ENCODE measurements at places on chromosomes 13 and 19.

DNA sequence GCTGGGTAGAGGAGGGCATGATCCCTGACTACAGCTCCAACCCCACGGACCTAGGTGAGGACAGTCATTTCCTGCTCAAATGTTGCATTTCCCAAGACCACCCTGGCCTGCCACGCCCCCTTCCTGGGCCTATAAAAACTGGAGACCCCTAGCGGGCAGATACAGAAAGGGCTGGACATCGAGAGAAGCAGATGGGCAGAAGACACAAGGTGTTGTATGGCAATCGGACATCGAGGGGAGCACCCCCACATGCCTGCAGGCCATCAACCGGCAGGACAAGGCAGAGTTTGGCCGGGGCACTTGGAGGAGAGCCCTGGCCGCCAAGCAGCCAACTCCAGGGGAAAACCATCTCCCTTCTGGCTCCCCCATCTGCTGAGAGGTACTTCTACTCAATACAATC lies 746.4 kb downstream of the PCDH9 start:
- DNase-seq = no peak

DNA sequence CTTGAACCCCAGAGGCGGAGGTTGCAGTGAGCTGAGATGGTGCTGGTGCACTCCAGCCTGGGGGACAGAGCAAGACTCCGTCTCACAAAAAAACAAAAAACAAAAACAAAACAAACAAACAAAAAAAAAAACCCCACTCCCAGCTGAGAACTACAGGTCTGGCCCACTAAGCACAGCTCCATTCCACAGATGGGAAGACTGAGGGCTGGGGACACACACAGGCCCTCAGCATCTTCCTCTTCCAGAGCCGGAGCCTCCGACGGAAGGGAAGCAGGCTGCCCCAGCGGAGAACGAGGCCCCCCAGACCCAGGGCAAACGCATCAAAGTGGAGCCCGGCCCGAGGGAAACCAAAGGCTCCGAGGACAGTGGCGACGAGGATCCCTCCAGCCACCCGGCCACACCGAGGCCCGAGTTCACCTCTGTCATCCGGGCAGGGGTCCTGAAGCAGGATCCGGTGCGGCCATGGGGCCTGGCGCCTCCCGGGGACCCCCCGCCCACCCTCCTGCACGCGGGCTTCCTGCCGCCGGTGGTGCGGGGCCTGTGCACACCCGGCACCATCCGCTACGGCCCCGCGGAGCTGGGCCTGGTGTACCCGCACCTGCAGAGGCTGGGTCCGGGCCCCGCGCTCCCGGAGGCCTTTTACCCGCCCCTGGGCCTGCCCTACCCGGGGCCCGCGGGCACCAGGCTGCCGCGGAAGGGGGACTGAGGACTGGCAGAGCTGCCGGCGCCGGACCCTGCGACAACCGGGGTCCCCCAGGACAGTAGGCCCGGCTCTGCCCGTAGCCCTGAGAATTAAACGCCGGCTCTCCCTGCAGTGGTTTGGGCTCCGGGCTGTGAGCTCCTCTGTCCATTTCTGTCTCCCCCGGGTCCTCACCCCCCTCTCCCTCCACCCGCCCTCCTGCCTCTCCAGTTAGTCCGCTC lies 3.2 kb downstream of the TMEM160 start:
- no peak for DNase-seq

DNA sequence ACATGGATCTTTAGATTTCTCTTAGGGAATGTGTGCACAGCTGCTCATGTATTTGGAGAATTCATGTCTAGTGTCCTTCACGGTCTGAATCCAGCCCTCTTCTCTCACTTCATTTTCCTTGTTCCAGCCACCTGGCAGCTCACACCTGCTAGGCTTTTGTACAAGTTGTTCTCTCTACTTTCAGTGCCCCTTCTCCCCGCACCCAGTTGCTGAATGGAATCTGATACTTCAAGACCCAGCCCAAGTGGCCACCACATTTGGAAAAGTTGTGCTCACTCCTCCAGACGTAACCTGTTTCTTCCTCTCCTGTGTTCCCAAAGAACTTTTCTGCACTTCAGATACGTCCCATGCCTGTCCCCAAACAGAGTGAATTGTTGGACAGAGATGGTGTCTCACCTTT lies 235.6 kb downstream of the SHISA2 start:
- no peak for DNase-seq

DNA sequence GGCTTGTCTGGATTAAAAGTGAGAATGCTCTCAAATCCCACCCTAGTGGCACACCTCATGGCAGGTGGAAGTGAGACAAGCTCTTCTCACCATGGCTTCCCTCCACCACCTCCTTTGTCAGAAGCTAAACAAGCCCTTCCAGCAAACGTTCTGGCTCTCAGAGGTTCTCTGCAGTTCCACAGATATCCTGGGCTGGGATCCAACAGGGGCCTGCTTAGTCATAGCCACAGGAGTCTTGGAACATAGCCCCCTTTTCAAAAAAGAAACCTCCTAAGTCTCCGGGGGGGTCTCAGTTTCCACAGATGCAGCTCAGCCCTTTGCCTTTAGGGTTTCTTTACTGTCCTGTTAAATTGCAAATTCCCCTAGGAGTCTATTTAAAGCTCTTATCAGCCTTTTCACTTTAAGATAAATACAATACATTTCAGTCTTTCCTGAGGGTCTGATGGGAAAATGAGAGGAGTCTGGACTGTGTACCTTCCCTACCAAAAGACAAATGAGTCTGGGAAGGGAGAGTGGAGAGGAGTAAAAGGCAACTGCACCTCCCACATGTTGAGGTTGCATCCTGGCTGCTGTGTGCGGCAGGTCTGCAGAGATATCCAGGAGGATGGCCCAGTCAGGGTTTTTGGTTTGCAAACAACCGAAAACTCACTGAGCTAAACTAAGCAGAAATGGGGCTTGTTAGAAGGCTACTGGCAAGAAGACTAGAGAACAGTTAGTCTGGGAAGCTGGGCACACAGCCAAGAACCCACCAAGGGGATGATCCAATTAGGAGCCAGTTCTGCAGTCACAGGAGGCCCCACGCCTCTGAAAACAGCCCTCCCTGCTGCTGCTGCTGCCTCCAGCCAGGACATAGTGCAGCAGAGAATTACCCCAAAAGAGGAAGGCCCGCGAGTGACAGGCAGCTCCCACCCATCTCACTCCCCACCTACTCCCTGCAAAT lies 41.4 kb upstream of the SERP2 start:
- DNase-seq = no peak

GRCh38 chr13:68588623-68589022 lies 1358.5 kb upstream of the PCDH9 start:
- no peak for DNase-seq

GRCh38 chr13:105763851-105764250 lies 771.6 kb downstream of the EFNB2 start:
- DNase-seq = no peak

GRCh38 chr13:99314640-99315176 lies 7.5 kb upstream of the GPR183 start:
- DNase-seq = no peak

DNA sequence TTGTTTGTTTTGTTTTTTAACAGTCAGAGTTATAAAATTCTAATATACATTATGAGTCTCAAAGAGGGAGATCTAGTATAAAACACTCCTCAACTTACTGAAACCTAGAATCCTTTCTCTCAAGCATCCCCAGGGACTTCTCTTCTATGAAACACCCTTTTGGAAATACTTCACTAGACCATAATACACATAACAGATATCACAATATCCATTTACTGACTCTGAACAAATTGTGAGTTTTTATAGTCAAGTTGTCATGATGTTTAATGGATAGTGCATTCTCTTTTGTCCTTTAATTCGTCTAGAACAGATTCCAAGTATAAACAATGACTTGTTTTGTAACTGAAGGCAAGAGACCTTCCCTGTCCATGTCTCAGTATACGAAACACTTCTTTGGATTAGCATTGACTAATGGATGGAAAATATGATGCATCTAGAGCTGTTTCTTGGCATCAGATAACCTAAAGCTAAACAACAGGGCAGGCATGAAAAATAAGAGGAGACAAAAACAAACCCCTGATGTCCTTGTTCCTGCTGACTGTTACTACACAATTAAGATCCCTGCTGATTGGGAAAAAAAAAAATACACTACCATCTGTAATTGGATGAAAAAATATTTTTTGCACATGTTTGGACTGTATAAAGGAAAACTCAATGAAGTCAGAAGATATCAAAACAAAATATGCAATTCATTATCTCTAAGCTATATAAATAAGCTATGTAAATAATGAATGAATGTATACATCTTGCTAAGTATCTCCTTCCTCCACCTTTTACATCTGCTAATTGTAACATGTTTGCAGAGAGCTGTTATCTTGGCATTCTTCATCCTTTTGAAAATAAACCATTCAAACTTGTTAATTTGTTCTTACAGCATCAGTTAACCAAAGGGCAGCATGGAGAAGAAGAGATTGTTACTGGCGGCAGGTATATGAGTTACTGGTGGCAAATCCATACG lies 214.2 kb downstream of the LACC1 start:
- no peak for DNase-seq
